ENCODE measurements at places on chromosomes 12 and 14. TPM values are rescaled to one million over a fixed set of nuclear protein-coding genes. Genes with fewer than 3 reads are reported as not detected.

Gene PRB2
- total RNA-seq: not detected

DNA sequence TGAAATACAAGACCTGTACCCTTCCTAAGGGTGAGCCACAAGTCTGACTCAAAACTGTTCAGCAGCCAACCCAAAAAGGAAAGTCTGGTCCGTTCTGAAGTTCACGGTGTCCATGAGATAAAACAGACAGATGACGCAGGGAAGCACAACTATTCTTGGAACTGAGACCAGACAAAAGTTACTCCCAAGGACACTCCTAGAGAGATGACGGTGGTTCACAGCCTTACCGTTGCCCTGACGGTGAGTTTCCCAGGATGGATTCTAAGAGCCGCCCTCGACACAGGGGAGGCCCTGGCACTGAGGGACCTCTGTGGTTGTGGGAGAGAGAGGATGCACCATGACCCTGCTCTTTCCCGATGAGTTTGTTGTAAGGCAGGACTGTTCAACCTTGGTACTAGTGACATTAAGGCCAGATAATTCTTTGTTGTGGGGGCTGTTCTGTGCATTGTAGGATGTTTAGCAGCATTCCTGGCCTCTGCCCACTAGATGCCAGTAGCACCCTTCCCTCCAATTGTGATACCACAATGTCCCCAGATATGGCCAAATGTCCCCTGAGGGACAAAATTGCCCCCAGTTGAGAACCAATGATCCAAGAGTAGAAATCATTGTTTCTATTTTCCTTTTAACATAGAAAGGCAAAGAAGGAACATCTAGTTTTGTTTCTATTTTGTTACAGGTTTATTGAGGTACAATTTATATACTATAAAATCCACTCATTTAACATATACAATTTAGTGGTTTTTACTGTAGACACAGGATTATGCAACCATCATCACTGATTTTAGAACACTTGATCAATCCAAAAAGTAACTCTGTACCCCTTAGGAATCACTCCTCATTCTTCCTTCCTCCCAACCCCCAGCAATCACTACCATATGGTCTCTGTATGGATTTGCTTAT lies 23.0 kb downstream of the OR10P1 start:
- DNase-seq: peak; percentile 45

Gene COQ5
- total RNA-seq: 23.4 TPM

- no peak for DNase-seq
Observed at GRCh38 chr12:111066744-111067437, 146.5 kb upstream of the MYL2 start.

GRCh38 chr14:96126339-96126782 lies 78.3 kb upstream of the BDKRB2 start:
- no peak for DNase-seq

DNA sequence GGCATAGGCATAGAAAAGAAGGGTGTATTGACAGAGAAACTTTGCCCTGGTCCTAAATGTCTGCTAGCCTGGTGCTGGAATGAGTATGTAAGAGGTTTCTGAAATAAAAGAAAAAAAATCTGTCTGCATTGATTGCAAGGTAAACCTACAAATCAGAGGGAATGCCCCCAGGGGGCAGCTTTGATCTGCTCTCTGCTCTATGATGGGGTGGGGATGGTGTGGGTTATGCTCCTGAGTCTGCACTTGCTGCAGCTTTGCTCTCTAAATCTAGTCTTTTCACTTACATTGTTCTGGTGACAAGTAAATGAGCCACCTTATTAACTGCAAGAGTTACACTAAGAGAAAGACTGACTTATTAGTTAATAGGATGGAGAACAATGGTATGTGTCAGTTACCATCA lies 468.4 kb upstream of the STXBP6 start:
- no peak for DNase-seq

DNA sequence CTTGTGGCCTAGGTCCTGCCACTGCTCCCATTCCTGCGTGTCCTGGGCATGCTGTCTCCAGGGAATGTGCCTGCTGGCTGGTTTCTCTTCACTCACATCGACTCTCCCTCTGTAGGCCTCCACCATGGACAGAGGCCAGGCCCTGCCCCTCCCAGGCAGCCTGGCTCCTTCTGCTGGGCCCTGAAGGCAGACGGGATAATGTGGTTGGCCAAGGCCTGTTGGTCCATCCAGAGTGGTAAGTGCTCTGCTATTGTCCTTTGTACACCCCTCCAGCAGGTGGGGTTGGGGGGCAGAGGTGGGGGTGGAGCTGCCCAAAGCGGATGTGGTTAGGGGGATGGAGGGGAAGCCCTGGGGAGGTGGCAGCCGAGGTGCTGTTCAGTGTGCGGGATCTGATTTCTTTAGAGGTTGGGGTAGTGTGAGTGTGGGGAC lies 9.5 kb upstream of the NR4A1 start:
- DNase-seq: peak; percentile 27

Gene SERPINA3
- total RNA-seq: 1.3 TPM

GRCh38 chr12:118035190-118036041 lies 18.9 kb downstream of the RFC5 start:
- DNase-seq: no peak

Gene COX8C
- not detected for total RNA-seq

DNA sequence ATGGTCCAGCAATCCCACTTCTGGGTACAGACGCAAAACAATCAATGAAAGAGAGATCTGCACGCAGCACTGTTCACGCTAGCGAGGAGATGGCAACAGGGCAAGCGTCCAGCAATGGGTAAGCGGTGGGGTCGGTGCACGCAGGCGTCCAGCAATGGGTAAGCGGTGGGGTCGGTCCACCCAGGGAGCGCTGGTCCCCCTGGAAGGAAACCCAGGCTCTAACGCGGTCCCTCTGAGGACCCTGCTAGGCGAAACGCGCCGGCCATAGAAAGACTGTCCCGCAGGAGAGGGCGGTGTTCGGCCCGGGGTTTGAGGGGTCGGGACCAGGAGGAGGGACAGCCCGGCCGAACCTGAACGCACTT lies 618 bp upstream of the PGAM5 start:
- no peak for DNase-seq

GRCh38 chr12:32107359-32108267 lies 966 bp downstream of the BICD1 start:
- DNase-seq: peak; percentile 84

Gene FOXN3
- total RNA-seq: 122 TPM

GRCh38 chr14:34983148-34983760 lies 462 bp downstream of the SRP54 start:
- no peak for DNase-seq

GRCh38 chr14:53609009-53609408 lies 347.6 kb downstream of the BMP4 start:
- DNase-seq: no peak

DNA sequence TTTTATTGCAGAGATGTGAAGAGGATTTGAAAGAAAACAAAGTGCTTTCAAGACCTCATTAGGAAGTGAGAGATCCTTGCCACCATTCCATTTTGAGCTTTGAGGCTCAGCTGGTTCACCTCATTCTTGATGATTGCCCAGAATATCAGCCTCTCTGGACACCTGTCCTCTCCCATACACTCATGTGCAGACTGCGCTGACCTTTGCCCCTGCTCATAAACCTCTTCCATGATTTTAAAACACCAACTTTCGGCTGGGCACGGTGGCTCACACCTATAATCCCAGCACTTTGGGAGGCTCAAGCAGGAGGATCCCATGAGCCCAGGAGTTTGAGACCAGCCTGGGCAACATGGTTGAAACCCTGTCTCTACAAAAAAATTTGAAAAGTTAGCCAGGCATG lies 8.9 kb downstream of the COX14 start:
- no peak for DNase-seq

GRCh38 chr12:4289231-4289878 lies 15.8 kb downstream of the CCND2 start:
- no peak for DNase-seq

DNA sequence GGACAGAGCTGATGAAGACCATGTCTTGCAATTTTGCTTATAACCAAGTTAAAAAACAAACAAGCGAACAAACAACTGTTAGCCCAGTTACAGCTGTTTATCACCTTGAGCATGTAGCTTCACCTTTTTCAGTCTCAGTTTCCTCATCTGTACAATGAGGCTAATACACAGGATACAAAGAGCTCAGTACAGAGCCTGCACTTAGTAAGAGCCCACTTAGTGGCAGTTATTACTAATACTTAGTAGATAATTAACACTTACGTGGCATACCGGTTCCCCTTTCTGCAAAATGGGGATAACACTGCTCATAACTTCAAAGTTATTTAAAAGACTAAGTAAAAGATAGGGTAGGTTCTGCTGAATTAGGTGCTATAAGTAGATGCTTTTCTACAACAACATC lies 228.0 kb downstream of the MON2 start:
- no peak for DNase-seq

Gene FAM186B
- 0.57 TPM for total RNA-seq

Gene DTX1
- total RNA-seq: 5.5 TPM

DNA sequence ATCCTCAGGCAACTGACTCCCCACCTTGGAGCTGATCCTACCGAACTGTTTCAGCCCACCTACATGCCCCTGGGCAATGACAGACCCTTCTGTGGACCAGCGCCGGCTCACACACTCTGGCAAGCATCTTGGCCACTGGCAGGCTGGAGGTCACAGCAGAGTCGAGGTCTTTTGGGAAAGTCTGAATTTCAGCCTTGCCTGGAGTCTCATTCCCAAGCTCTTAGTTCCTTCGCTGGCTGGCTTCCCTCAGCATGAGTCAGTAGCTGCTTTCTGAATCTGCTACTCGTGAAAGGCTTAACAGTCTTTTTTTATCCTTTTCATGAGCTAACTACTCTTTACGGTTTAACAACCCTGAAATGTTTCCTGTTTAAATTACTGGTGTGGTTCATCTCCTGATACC lies 44.5 kb downstream of the ASCL4 start:
- DNase-seq: peak; percentile 79

Measured in astrocyte (in vitro differentiated cells and primary cell).